Stimulated activated CD8-positive, alpha-beta memory T cell treated with anti-CD3 and anti-CD28 coated beads, Interleukin-4, amount 100 ng/mL, for 4 hours (primary cell): ENCODE measurements at places on chromosomes 7 and 10.

DNA sequence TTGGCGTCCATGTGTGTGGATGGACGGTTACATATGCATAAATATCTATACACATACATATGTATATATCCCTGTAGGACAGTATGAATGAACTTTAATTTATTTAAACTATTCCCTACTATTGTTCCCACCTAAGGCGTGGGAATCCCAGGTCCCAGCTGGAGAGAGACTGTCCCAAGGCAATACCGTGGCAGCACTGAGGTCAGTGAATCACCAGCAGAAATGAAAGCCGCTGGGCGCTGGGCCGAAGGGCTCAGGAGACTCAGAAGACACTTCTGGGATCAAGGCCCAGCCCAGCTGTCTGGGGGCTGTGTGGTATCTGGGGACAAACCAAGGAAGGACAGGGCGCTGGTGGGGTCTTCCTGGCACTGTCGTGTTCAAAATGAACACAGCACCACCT, 49.6 kb upstream of the MYL10 start:
- DNase-seq, result no peak

GRCh38 chr7:131238347-131238931, 89.2 kb upstream of the MKLN1 start:
- DNase-seq, result no peak

DNA sequence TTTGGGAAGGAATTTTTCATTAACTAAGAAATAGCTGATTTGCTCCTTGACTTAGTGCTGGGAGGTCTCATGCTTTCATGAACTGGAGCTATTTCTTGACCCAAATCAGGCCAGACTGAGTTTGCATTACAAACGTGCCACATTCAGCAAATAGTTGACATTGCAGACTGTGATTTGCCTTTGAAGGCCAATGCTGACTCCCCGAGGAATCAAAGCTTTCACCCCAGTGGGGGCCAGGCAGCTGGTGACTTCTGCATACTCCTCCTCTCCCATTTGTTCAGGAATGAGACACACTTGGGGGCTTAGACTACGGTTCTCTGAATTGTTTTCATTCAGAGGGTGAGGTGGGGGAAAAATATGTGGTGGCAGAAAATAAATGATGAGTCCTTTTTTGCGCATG, 111.0 kb upstream of the JAZF1 start:
- no peak for DNase-seq

GRCh38 chr7:151459726-151460473, 20.0 kb upstream of the CRYGN start:
- no peak for DNase-seq

GRCh38 chr7:45679516-45679915, 105.3 kb downstream of the ADCY1 start:
- DNase-seq, result no peak
